Activated CD4-positive, alpha-beta T cell treated with anti-CD3 and anti-CD28 coated beads for 36 hours (primary cell): ENCODE measurements at places on chromosomes 4 and X. TPM values are rescaled to one million over a fixed set of nuclear protein-coding genes. Genes with fewer than 3 reads are reported as not detected.

GRCh38 chr4:26375551-26375950 is 54.7 kb downstream of the RBPJ start:
- DNase-seq: no peak

IL21 gene
- total RNA-seq: 50.0 TPM

DNA sequence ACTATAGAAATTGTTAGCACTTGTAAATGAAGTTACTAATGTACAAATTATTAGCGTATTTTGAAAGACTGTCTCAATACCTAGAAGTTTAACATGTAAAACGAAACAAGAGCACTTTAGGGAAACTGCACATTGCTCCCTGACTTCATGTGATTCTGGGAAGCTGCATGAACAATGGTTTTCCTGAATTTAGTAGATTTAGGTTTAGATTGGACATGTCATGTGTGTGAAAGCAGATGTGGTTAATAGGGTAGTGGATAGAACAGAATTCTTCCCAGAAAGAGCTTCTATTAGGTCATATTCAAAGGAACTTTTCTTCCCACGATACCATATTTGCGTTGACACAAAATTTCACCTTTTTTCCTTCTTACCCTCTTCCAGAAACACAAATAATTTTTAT is 14.9 kb upstream of the CXCL8 start:
- no peak for DNase-seq

ANK2 gene
- total RNA-seq: 2.1 TPM

- DNase-seq: no peak
Observed at GRCh38 chr4:110201502-110201901, 3.1 kb upstream of the ELOVL6 start.

DNA sequence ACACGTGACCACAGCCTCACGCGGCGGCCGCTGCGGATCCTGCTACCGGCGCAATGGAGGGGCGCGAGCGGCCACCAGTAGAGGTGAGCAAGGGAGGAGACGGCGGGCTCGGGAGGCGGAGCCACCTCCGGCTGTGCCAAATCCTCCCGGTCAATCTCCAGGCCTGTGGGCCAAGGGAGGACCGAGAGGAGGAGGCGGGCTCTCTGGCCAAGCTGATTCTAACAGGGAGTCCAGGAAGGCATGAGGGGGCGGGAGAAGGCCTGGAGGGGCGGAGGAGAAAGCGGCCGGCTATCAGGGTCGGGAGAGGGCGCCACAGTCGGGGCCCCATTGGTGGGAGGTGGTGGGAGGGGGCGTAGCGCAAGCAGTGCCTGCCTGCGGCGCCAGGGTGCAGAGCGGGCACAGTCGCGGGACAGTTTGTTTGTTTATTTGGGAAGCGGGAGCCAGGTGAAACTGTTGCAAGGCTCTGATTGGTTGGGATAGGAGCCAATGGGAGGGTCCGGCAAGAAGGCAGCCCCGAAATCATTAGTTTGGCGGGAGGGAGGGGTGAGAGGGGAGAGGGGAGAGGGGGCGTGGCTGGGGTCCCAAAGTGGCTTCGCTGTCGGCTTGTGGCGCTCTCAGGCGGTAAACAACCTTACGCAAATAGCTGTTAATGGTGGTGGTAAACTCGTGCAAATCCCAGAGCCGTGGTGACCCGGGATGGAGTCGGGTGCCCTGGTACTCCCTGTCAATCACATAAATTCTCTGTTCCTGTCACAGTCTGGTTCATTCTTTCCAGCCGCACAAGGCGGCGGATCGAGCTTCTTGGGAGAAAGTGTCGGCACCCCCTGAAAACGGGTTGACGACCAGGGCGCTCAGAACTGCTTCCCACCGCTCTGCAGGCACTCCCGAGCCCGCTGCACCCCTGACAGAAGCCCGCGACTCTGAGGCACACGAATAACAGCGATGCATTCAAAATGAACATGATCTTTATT is at the start of gene IRS4:
TSS of gene IRS4 (minus strand) at position 55 of the 971 bp plus-strand sequence.
- peak; percentile 5 for DNase-seq

GPM6B gene
- total RNA-seq: not detected

DNA sequence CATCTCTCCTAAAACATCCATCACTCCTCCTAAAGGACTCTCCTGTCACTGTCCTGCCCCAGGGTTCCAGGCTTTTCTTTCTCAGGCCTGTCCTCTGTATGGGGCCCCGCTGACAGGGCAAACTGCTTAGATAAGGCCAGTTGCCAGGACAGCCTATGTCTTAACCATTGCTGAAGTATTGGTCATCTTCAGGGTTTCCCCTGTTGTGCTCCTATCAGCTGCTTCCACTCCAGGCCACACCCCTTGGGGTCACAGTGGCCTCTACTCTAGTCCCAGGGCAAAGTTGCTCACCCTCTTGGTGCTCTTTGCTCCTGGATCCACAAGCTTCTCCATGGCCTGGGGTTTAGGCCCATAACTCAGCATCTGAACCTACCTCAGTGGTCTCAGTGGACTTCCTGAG is 138.0 kb upstream of the PJA1 start:
- DNase-seq: no peak

DNA sequence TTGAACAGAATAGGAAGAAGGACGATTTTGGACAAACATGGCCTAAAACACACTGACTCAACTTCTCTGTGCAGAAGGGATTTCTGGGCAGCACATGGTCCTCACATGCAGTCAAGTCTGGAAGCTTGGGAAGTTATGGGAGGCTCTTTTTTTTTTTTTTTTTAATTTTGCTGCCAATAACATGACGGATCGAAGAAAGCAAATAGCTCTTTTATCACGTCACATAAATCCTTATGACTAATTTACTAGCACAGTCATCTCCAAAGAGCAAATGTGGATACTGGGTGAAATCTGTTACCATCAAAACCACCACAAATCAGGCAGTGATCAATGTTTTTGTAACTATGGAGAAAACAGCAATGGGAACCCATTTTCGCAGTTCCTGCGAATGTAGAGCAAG is 193.3 kb upstream of the FAM9B start:
- DNase-seq: no peak

GRCh38 chrX:76420237-76420636 is 7.3 kb upstream of the MAGEE1 start:
- DNase-seq: no peak

DNA sequence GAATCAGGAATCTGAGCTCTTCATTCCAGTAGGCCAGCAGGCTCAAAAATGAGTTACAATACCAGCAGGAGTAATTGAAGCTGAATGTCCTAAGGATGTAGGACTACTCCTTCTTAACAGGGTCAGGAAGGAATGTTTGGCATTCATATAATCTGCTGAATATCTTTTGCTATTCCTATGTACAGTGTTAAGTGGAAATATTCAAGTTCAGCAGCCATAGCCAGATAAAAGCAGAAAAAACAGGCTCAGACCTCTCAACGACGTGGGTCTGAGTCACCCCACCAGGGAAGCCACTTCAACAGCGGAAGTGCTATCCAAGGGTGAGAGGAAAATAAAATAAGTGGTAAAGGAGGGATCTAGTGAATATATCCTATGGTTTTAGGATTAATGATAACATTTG is 577.0 kb downstream of the SPOCK3 start:
- no peak for DNase-seq

DNA sequence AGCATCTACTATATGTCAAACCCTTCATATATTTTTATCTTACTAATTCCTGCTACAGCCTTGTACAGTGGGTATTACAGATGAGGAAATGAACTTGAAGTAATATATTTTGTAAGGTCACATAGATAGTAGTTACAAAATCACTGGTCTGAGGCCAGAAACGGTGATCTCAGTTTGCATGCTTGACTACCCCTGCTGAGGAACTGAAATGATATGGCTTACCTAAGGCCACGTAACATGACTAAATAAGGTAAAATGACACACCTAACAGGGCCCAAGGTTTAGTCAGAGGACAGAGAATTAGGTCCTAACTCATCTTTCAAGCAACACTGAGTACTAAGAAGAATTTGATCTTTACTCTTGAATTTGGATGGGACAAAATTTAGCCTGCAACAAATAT is 1.5 kb upstream of the COMMD8 start:
- no peak for DNase-seq

- DNase-seq: no peak
Observed at GRCh38 chr4:101157415-101158133, 189.8 kb downstream of the PPP3CA start.

LDB2 gene
- 0.14 TPM for total RNA-seq

DNA sequence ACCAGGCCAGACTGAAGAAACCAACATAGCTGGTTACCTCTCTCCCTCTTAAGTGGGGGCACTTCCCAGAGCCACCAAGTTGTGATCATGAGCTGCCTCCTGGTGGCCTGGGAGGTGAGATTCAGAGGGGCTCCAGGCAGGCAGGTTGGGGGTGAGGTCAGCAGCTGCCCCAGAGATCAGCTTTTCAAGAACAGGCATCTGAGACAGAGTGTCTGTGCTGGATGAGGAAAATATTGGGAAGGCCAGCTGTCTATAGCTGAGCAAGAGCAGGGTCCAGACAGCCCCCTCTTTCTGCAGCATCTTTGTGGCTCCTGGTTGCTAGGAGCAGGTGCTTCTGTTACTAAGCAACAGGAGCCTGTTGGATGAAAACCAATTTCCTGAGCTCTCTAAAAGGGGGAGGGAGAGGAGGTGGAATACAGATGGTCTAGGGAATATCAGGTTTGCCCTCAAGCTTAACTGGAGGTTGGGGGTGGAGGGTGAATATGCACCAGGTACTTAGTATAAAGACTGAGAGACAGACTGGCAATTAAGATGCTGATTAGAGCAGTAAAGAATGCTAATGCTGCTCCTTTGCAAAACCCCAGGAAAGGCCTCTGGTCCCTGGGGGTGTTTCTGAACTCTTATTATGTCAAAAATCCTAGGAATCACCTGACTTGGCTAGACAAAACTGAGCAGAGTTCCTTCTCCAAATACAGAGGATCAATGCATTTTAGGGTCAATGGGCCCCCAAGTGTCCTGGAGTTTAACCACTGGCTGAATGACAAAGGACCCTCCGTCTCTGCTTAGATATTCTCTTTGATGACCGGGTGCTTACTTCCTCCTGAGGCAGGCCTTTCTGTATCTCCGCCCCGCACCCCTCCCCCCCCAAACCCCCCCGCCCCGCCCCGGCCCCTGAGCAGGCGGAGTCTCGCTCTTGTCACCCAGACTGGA is 21.4 kb downstream of the ZCCHC13 start:
- peak; percentile 3 for DNase-seq

GRCh38 chr4:76898385-76898692 is 395 bp upstream of the SOWAHB start:
- DNase-seq: no peak

OFD1 gene
- 32.4 TPM for total RNA-seq
